AG04449 (cell line): ENCODE measurements at places on chromosomes 5 and 9.

DNA sequence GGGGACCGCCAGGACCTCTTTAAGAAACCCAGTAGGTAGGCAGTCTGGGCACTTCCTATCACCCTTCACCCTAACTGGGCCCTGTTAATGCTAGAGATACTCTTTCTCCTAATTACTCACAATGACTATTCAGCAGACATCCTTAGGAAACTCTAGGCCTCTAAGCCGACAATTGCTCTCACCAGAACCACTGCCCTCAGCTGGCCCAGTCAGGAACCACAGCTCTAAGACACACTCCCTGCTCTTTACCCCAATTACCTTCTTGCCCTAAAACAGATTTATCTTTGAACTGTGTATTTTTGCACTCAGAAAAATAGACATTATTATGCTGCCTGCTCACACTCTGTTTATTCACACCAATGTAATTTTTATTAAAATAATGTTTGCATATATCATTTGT is 432.6 kb upstream of the SLC30A5 start:
- DNase-seq = no peak

DNA sequence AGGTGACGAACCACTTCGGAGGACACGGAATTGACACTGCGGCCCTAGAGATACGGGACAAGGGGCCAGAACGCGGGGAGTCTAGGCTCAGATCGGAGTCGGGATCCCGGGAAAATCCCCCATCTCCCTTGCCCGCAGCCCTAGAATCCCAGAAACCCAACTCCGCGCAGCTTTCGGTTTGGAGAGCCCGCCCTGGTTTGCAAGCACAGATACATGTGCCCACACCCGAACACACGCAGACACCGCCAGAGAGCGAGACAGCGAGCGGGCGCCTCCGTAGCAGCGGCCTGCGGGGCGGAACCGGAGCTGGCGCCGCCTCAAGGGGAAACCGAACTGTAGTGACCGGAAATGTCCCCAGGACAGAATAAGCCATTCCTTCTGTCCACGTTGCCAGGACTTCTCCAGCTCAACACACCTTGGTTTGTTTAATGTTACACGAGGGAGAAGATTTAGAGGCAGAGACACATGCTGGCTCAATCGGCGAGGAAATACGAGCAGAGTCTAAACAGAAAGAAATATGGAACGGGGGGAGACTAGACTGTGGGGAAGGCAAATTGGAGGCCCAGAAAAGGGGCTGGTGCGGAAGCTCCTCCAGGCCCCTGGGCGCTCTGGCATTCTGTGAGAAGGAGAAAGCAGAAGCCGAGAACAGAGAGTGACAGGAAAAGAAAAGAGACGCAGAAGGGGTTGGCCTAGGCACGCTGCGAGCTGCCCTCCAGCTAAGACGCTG is 2.9 kb upstream of the PAX5 start:
- no peak for DNase-seq

DNA sequence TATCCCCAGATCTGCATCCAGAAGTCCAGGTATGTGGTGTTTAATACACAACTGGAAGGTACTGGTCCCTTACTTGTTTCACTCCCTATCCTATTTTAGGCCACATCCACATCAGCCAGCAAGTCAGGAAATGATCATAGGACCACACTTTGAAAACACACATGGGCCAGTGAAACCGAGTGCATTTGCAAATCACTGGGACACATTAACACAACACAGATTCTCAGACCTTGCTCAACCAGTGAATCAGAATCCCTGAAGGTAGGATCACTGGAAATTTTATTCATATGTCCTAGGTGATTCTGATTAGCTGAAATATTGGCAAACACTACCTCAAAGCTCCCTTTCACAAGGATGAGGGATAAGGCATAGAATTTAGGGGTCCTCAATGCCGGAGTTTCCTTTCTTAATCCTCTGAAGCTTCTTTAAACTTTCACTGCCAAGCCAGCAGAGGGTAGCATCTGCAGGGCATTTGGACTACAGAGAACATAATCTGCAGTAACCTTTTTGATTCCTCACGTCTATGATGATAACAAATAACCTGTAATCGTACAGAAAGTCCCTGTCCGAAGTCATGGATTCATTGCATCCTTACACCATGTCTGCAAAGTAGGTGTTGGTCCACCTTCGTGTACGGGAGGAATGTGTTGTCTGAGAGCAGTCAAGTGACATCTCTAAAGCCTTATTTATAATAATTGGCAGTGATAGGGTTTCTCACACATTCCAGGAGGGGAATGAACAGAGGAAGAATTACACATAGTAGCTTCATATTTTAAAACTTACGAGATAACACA is 11.0 kb upstream of the ABLIM3 start:
- no peak for DNase-seq

DNA sequence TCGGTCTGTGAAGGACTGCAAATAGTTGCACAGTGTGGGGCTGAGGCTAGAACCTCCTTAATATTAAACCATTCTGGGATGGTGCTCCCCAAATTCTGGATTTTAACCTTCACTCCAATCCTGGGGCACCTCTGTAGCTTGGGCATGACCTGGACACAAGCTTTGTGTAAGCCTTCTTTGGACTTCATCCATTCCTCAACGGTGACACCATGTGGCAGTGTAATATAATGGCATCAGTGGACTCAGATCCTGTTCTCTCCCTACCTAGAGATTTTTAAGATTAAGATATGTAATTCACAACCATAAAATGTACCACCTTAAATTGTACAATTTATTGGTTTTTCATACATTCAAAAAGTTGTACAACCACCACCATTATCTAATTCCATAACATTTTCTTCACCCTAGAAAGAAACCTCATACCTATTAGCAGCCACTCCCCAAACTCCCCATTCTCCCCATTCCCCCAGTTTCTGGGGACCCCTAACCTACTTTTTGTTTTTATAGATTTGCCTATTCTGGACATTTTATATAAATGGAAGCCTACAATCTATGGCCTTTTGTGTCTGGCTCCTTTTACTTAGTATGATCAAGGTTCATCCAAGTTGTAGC is 4.8 kb upstream of the PLGRKT start:
- no peak for DNase-seq

- DNase-seq = no peak
Measured at GRCh38 chr5:96565582-96566265, 96.5 kb upstream of the CAST start.

- no peak for DNase-seq
Measured at GRCh38 chr5:61926911-61927310, 379.1 kb upstream of the KIF2A start.

DNA sequence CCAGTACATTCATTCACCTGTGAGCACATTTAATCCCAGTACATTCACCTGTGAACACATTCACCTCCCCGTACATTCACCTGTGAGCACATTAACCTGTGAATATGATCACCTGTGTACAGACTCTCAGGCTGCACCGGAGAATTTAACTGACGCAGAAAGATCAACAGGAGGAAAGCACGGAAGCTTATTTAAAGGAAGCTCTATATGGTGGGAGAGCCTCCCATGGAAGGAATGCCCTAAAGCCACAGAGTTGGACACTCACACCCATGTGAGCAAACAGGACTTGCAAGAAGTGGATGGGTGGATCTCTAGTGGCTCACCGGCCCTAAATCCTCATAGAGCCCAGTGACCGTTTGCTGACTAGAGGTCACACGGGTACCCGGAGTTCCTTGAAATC is 38.2 kb downstream of the TRIP13 start:
- no peak for DNase-seq

DNA sequence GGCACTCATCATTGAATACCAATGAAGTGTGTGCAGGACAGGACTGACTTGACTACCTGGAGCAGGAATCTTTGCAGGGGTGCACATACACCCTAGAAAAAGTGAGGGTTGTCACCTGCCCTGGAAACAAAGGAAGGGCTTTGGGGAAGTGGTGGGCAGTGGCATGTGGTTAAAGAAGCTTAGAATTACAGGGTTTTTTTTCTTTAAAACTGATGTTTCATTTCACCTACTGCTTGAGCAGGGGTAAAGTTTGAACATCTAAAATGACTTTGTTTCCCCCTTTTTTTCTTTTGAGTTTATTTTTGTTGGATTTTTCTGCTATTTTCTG is 2.0 kb upstream of the KDM3B start:
- DNase-seq = no peak

- DNase-seq = no peak
Measured at GRCh38 chr5:177085985-177086653, 596 bp upstream of the FGFR4 start.

DNA sequence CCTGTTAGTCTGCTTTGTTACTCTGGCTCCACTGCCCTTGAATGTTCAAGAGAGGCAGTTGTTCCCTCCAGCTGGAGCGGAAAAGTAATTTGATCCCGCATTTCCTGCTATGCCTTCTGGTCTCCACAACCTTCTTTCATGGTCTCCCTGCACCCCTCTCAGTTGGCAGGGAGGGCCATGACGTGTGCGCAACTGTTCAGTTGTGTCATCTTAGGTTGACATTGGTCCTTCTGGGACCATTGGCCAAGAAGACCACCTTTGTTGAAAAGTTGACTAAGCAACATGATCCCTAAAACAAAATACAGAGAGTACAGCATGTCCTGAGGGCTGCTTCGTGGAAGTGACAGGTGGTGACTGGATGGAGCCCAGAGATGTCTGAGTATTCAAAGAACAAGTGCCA is 192.5 kb upstream of the TUT7 start:
- DNase-seq = no peak

DNA sequence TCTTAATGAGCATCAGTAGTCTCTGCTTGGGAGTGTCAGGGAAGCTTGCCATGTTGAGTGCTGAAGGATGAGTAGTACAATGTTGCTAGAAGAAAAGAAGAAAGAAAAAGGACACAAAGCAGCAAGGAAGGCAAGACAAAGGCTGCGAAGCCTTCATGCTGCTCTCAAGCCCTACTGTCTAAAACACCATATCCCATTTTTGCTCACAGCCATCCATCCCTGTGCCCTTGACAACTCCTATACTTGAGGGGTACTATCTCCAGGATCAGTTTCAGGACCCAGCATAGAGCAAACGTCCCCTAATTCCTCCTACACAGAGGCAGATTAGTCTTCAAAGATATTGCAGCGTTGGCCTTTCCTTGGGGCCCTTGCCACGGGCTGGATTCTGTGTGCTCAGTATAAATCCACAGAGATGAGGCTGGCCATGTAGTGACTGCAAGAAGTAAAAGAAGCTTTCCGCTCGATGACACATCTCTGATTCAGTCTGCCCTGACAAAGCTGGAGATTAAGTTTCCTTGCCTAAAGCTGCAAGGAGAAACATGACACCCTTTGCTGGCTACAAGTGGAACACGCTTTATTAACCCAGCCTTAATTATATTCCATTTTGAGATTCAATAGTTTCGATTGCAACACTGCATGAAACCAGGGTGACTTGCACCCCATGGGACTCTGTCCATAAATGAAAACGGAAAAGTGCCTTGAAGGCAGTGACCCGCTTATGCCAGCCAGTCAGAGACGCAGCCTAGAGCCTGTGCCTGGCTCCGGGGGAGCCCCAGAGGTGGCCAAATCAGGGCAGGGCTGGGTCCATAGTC is 304.6 kb downstream of the ACTL7B start:
- DNase-seq = peak; percentile 67
